ENCODE measurements at places on chromosomes 3 and 15. TPM values are rescaled to one million over a fixed set of nuclear protein-coding genes. Genes with fewer than 3 reads are reported as not detected.

Gene SPATA12
- not detected for total RNA-seq

Gene ABHD17C
- total RNA-seq: 2.4 TPM

Gene WDR72
- total RNA-seq: not detected

Gene ABI3BP
- total RNA-seq: not detected

Gene C15orf61
- 8.7 TPM for total RNA-seq
